Stimulated activated CD4-positive, alpha-beta T cell treated with anti-CD3 and anti-CD28 coated beads, Interleukin-15, amount 100 ng/mL, for 48 hours (primary cell): ENCODE measurements at places on chromosomes 12 and 14.

- DNase-seq: no peak
Measured at GRCh38 chr12:46049665-46050064, 59.3 kb upstream of the SCAF11 start.

DNA sequence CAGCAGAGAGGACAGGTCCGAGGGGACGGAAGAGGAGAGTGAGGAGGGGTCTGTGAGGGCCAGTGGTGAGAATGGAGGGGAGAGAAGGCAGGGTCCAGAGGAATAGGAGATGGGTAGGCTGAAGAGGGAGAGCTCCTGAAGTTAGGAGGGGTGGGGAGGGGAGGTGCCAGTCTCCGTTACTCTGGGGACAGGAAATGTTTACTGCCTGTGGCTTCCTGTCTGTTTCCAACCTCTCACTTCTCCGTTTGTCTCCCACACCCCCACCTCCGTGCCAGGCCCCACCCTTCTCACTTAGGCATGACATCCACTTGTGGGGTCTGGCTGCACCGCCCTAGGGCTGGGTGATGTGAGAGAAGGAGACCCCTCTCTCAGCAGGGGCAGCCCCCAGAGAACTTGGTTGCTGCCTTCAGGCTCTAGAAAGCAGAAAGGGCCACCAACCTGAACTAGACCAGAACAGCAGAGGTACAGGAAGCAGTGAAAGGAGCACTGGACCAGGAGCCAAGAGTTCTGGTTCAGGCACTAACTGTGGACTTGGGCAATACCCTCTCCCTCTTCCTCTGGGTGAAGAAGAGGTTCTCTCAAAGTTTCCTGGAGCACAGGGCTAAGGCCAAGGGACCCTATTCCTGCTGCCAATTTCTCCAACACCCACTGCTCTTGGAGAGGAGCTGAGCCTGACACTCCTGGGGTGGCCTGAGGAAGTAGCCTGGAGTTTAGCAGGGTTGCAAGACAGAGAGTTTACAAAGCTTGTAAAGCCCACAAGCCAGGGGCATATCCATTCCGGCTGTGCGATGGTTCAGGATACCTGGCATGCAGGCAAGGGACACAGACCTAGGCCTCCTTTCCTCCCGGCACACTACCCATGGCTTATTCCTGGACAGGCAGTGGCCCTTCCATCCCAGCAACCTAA lies 5.5 kb downstream of the ITGA5 start:
- DNase-seq: no peak

DNA sequence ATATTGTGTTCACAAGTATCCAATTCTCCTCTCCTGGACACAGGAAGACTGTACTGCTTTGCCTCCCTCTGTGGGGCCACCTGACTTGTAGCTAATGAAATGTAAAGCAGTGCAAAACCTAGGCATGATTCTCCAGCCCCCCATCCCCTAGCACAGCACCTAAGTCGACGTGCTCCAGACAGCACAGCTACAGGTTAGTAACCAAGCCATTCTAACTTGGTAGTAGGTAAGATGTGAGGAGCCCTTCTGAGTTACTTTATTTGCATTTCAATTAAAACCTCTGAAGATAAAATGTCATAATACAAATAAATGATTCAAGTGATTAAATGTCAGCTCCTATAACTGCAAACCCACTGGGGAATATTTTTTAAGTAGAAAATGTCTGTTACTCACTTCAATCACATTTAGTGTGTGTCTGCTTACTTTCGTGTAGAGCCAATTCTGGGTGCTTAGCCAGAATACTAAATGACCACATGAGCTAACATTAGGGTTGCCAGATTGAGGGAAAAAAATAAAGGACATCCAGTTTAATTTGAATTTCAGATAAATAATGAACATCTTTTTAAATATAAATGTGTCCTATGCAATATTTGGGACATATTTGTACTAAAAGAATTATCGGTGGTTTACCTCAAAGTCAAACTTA lies 64.8 kb upstream of the HIF1A start:
- no peak for DNase-seq

DNA sequence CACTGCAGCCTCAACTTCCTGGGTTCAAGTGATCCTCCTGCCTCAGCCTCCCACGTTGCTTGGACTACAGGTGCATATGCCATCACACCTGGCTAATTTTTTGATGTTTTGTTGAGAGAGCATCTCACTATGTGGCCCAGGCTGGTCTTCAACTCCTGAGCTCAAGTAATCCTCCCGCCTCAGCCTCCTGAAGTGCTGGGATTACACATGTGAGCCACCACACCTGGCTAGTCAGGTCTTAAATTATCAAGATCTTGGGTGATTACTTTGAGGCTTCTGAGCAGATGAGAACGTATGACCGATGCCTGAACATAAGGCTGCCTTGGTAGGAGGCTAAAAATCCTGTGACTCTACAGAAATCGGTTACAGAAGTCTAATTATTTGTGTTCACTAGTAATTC lies 53.0 kb upstream of the FRS2 start:
- no peak for DNase-seq

- no peak for DNase-seq
Measured at GRCh38 chr12:119374635-119375034, 40.1 kb downstream of the CCDC60 start.

DNA sequence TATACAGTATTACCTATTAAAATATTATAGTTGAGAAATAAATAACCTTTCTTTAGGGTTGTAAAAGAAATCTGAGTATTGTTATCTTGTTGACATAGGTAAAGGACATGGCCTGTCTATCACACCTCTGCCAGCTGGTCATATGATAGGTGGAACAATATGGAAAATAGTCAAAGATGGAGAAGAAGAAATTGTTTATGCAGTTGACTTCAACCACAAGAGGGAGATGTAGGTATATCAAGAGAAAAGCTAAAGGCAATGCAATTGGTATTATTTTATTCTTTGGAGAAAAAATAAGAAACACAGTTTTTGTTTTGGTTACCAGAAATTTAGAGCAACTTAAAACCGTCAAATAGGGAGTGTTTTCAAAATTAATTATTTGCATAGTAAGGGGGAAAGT lies 13.5 kb downstream of the CPSF2 start:
- DNase-seq: no peak

DNA sequence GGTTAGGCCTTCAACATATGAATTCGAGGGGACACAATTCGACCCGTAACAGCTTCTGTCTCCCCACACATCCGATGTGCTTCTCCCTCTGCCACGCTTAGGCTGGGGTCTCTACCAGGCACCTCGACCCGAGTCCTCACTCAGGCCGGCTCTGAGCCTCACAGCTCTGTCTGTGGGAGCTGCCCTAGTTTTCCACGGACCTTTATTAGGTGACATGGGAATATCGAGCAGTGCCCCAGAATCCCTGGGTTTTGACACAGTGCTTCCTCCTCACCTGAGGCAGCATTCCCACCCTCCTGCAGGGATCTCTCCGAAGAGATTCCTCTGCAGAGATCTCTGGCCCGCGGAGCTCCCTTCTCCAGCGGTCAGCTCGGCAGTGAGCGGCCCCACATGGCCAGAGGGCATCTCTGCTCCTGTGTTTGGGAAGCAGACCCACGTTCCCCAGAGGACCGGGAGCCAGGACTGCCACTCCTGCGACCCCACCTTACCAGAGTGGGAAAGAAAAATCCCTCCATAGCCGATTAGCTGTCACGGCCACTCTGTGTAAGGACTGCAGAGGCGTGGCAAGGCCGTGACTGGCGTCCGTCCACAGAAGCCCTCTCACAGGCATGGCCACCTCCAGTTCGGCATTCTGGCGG lies 21.2 kb downstream of the ZBTB42 start:
- DNase-seq: no peak

DNA sequence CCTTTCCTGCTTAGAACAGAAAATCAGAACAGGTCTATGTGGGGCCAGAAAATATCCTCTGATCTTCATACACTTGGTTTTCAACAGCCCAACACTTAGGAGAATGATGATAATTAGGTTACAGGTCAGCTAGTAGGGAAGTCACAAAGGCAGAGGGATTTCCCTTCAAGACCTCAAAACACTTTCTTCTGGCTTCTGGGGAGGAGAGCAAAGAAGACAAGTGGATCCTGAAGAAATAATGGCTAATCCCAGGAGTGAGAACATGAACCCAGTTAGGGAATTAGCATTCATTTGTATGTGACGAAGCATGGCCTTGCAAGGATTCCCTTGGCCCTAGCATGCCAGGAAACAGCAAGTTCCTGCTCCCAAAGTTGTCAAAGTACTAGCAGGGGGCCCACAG lies 223.3 kb downstream of the BCAT1 start:
- no peak for DNase-seq

DNA sequence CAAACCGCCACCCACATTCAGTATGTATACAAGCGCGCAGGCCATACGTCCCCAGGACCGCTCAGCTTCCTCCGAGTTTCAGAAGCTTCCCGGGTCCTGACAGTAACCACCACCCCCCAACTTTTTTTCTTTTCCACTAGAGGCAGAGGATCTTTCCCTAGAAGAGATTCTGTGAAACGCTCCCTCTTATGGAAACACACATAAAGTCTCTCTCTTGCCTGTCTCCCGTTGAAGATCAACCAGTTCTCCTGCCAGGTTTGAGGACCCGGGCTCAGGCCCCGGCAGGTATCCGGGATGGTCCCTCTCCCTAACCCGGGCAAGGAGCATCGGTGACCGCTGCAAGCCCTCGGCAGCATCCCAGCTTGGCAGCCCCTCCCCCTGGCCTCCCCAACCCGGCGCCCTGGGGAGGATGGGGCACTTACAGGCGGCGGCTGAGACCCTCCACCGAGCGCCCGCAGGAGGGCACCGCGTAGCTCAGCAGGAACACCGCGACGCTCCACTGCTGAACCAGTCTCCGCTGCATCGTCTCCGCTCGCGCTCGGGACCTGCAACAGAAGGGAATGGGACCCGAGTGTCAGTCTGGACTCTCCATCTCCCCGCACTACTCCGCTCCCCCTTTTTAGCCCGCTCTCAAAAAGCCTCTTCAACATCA lies 3.4 kb downstream of the PTHLH start:
- no peak for DNase-seq

- no peak for DNase-seq
Measured at GRCh38 chr12:53208877-53209463, 1.9 kb upstream of the ITGB7 start.

DNA sequence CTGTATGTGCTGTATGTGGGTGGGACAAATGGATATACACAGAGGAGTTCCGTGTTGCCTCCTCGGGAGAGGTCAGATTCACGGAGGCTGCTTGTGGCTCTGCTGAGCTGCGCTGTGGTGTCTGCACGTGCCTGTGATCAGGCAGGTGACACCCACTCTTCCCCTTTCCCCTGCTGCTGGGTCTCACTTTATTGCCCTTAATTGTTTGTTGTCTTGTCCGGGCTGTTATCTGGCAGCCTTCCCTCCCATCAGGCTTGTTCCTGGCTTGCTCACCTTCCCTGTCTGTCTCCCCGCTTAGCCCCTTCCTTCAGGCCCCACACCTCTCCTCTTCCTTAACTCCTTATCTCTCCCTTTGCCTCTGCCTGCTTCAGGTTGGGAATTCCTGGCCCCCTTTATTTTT lies 13.5 kb downstream of the WNT5B start:
- no peak for DNase-seq

DNA sequence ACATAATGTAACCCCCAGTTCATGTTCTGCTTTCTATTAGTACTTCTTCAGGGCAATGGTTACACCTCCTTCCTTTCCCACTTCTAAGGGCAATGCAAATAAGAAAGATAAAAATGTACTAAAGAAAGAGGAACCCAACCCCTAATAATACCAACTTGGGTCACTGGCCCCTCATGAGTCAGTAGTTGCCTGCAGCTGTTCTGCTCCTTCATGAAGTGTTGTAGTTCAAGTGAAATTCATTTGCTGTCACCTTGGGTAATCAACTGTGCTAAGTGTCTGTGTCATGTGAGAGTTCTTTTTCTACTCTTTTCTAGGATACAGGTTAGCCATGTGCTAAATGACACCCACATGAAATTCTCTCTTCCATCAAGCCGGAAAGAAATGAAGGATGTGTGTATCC lies 91.8 kb downstream of the PLXNC1 start:
- DNase-seq: no peak

DNA sequence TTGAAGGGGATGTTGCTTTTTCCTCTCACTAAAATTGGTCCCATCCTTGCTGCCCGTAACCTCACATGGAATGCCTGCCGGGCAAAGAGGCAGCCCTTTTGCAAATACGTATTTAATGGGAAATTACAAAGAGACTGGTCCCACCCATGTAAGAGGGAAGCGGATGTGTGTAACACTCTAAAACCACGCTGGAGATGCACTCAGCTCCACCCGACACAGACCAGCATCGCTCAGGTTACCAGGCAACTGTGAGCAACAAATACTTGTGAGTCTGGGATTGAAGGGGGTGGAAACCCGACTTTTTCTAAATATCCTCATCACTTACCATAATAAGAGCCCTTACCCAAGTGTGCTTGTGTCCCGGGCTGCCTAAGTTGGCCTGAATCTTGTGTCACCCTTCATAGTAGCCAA lies 47.7 kb downstream of the ELK3 start:
- DNase-seq: peak; percentile 18

- no peak for DNase-seq
Measured at GRCh38 chr14:53701108-53701875, 255.3 kb downstream of the BMP4 start.

- no peak for DNase-seq
Measured at GRCh38 chr12:124541322-124541721, 26.1 kb downstream of the NCOR2 start.

DNA sequence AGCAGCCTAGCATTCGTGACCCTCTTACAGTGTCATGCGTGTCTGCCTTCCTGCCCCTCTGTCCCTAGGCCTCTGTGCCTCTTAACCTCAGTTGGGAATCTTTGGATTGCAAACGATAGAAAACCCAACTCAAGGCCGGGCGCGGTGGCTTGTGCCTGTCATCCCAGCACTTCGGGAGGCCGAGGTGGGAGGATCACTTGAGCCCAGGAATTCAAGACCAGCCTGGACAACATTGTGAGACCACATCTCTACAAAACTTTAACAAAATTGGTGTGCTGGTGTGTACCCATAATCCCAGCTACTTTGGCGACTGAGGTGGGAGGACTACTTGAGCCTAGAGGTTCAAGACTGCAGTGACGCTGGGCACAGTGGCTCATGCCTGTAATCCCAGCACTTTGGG lies 36.7 kb downstream of the TMEM120B start:
- no peak for DNase-seq

- DNase-seq: no peak
Measured at GRCh38 chr14:100292301-100292775, 13.9 kb downstream of the SLC25A29 start.

DNA sequence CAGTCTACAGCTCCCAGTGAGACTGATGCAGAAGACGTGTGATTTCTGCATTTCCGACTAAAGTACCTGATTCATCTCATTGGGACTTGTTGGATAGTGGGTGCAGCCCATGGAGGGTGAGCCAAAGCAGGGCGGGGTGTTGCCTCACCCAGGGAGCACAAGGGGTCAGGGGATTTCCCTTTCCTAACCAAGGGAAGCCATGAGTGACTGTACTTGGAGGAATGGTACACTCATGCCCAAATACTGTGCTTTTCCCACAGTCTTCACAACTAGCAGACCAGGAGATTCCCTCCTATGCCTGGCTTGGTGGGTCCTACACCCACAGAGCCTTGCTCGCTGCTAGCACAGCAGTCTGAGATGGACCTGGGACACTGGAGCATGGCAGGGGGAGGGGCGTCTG lies 21.0 kb upstream of the ABCC9 start:
- no peak for DNase-seq
